ENCODE measurements at places on chromosomes 5 and 9.

DNA sequence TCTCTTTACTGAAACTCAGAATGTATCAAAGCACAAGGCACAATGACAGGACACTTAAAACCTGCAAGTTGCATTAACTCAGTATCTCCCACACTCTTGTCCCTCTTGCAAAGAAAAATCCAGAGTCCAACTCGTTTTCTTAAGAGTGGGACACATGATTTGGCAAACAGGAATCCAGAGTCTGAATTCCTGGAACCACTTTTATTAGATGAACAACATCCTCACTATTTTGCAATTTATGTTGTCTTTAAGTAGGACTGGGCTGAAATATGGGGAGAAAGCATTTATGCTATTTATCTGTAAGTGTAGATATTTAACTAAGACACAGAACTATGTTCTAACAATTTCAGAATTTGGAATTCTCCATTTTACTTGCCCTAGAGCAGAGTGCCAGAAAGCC is 69.1 kb downstream of the ABCA1 start:
- DNase-seq = no peak

- no peak for DNase-seq
These were observed 193.5 kb downstream of the PLK2 start for GRCh38 chr5:58266402-58266801.

GRCh38 chr9:113933671-113934070 is 57.6 kb downstream of the ZNF618 start:
- DNase-seq = no peak

DNA sequence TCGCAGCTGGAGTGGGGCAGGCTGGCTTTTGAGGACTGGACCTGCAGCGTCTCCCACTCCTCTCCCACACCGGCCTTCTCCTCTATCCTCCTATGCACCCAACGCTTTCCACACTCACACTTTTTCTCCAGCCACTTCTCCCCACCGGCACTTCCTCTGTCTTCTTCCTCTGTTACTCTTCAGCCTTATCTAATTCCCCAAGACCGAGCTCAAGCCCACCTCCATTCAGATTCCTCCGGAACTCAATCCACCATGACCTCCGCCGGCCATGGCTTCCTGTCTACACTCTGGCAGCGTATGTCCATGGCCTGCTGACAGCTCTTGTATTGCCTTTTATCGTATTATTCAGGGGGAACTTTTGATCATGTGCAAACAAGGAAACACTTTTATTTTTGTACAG is 545 bp upstream of the OR2V1 start:
- DNase-seq = no peak

GRCh38 chr5:138974227-138975063 is 99.3 kb upstream of the LRRTM2 start:
- peak; percentile 15 for DNase-seq

GRCh38 chr5:144122081-144122480 is 48.4 kb downstream of the YIPF5 start:
- no peak for DNase-seq

- DNase-seq = no peak
These were observed 2.7 kb downstream of the EPB41L4B start for GRCh38 chr9:109317979-109318741.

GRCh38 chr5:62909326-62909725 is 330.7 kb downstream of the LRRC70 start:
- no peak for DNase-seq

DNA sequence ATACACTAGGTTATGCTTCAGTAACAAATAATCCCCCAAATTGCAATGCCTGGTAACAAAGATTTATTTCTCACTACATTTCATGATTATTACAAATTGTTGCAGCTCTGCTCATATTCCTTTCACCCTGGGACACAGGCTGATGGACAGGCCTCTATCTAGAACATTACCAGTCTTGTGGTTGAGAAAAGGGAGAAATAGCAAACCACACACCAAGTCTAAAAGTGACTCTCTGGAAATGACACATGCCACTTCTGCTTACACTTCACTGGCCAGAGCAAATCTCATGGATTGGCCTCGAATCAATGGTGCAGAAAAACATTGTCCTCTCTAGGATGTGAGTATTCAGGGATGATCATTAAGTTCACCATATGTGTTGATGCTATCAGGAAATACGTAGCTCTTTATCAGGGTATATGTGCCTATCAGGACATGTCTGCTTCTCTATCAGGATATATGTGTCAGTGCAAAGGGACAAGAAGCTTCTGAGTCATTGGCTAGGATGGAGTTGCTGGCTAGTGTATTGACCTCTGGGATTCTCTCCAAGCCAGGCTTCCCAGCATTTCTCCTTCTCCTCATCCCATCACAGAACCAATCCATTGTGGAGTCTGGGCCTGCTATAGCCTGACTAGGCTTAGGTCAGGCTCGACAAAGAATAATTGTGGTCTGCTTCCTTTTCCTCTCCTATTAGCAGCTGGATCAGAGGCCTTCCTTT is 91.1 kb upstream of the CEP78 start:
- DNase-seq = no peak

DNA sequence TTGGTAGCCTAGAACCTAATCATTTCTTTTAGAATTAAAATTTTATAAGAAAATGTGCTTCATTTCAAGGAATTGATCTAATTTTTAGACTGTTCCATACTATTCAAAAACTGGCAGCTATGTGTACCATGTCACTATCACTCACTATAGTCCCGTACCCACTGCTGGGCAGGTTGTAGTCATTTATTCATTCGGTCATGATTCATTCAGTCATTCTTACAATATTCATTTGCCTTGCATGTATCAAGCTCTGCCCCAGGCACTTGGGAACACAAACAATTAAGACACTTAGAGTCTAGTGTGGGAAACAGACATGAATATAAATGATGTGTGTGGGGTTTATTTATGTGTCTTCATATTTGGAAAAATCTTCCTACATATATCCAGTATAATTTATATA is 26.4 kb downstream of the TDRD7 start:
- no peak for DNase-seq

- DNase-seq = no peak
These were observed 14.5 kb upstream of the SEMA4D start for GRCh38 chr9:89512382-89512781.

DNA sequence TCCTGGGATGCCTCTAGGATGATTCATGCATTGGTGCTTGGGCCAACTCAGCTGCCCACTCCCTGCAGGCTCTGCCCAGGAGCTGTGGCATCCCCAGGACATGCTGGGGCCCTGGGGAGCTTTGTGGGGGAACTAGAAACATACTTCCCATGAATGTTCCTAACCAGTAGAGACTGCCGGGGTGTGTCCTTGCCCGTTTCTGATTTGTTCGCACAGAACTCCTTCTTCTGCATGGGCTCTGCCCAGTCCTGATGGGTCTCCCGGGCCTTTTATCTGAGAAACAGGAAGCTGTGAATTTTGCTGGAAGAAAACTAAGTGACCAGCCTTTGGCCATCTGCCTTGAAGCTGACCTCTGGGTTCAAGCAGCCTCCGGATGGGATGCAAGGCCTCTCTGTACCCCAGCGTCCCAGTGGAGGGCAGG is 71.6 kb upstream of the RNU6ATAC start:
- no peak for DNase-seq

GRCh38 chr5:91955610-91956009 is 572.5 kb upstream of the ARRDC3 start:
- no peak for DNase-seq

DNA sequence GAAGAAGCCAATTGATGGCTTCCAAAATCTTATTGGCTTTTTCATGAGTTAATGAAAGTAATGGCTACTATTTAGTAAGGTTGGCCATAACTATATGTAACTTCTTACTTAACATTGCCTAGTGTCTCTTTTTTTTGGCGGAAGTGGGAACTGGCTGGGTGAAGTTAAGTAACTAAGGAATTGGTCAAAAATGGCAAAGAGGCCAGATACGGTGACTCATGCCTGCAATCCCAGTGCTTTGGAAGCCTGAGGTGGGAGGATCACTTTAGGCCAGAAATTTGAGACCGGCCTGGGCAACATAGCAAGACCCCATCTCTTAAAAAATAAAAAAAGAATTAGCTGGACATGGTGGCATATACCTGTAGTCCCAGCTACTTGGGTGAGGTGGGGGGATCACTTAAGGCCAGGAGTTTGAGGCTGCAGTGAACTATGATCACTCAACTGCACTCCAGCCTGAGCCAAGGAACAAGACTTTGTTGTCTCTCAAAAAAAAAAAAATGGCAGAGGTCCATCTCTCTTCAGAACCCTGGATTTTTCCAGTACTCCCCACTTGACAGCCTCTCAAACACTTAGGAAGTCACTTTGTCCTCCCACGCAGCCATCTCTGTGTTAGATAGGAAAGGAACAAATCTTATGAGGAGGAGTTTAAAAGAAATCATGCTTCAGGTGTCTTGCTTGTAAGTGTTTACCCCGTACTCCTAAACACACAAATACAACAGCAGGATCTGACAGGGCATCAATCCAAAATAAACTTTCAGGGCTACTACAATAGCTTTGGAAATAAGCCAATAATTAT is 75.7 kb downstream of the TEK start:
- DNase-seq = peak; percentile 82

GRCh38 chr9:128920381-128921058 is at the start of gene PHYHD1:
PHYHD1 (plus strand) TSS chr9:128920982; CDS start chr9:128922324, 1,342 bp downstream.
- DNase-seq = no peak

GRCh38 chr9:113823421-113823820 is 52.7 kb upstream of the ZNF618 start:
- no peak for DNase-seq

DNA sequence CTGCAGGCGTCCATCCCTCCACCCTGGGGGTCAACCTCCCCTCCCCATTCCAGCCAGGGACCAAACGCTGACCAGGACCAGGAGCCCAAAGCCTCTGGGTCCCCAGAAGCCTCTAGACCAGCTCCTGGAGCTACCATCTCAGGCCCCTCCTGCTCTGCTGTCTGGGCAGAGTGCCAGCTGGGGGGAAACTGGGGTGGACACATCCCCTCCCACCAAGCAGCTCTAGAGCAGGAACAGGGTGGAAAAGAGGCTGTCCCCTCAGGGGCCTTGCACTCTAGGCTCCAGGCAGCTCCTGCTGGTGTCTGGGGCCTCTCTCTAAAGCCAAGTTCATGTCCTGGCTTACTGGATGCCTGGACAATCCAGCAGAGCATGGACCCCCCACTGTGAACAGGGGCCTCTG is 4.4 kb downstream of the SSNA1 start:
- no peak for DNase-seq

GRCh38 chr9:136119883-136120393 is 1.3 kb upstream of the TMEM250 start:
- DNase-seq = no peak

DNA sequence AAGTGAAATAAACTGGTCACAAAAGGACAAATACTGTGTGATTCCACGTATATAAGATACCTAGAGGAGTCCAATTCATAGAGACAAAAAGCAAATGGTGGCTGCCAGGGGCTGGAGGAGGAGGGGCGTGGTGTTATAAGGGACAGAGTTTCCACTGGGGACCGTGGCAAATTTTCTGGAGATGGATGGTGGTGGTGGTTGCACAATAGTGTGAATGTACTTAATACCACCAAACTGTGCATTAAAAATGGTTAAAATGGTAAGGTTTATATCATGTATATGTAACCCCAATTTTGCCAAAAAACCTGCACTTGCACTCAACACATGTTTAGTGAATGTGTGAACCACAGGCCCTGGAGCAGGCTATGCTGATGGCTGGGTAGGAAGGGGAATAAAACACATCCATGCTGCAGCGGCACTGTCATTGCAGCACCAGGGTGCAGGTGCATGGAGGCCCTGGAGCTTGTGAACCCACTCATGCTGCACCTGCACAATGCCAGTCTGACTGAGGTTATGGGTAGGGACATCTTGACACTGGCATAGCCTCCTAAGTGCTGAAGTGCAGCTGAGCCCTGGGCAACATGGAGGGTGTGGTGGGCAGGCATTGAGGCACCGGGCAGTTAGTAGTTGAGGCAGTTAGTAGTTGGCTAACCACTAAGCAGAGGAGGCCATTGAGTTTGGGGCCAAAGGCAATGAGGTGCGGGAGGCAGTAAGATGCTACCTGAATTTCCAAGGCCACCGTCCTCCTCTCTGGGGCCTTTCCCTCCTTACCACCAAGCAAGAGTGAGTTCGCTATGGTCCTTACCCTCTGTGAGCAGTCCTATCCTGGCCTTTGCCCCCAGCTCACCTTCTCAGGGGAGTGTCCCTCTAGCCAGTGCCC is 3.5 kb upstream of the PHF2 start:
- no peak for DNase-seq

- no peak for DNase-seq
These were observed 20.7 kb upstream of the SLC1A3 start for GRCh38 chr5:36585701-36586100.

DNA sequence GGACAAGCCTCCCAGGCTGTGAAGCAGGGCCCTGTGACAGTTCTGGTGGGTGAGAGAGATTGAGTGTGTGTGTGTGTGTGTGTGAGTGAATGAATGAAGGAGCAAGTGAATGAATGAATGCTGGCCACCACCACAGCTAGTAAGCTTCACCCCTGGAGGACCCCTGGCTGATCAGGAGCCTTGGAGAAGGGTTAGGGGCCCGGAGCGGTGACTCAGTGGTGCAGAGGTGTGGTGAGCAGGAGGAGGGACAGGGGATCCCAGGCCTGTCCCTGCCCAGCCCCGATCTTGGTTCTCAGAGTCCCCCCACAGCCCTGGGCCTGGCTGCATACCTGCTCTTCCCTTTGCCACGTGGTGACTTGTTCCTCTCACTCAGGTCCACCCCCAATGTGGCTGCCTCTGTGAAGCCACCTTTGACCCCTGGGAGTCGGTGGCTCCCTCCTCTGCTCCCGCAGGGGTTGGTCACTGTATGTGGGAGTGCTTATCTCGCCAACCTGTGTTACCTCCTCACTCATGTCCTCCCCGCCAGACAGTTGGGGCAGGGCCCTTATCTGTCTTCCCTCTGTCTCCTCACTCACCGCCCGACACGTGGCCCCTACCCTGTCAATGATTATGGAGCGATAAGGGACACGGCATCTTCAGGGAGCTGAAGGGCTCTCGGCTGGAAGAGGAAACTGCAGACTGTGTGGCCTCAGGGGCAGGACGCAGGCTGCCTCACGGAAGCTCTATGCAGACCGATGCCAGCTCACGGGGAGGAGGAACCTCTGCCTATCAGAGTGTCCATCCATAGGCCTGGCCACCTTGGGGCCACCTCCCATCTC is 99.9 kb upstream of the PITX1 start:
- no peak for DNase-seq

DNA sequence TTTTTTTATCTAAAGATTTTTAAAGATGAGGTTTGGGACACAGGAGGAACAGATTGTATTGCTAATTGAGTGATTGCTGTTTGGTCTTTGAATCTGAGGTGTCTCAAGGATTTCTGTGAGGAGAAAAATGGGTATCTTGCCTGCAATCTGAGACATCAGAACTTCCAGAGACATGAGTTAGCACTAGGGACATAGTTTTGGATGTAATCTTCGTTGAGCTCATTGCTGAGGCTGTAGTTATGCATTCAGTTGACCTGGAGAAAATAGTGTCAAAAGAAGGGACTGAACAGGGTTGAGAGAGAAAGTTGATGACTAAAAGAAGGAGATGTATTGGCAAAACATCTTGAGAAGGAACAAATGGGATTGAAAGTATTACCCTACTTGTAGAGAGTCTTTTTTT is 24.6 kb downstream of the C9orf85 start:
- no peak for DNase-seq
